Endodermal cell (in vitro differentiated cells): ENCODE measurements at places on chromosomes 3 and 15. TPM values are rescaled to one million over a fixed set of nuclear protein-coding genes. Genes with fewer than 3 reads are reported as not detected.

Gene FBXL2
- 15.3 to 18.2 TPM (median 15.6 TPM) in 3 replicates for total RNA-seq

GRCh38 chr3:108493862-108494261 lies 16.5 kb downstream of the MYH15 start:
- no peaks in the 10 kb centered on the region for H3K27me3 ChIP-seq
- H3K4me1 ChIP-seq = no peaks in the 10 kb centered on the region
- DNase-seq = peak; percentile 52
- H3K4me3 ChIP-seq = no peak overlapping the region

GRCh38 chr3:73385568-73385967 lies 239.2 kb downstream of the PDZRN3 start:
- peaks cover 69% of the 10 kb centered on the region for H3K36me3 ChIP-seq
- no peaks in the 10 kb centered on the region for H3K27me3 ChIP-seq
- H3K27ac ChIP-seq = no peak overlapping the region

Gene WDR49
- total RNA-seq = 1.2 and 1.6 TPM in 2 replicates

- H3K36me3 ChIP-seq = no peaks in the 10 kb centered on the region
- peak; percentile 96 for DNase-seq
- peak within 1 kb of the TSS; percentile 96 for H3K4me3 ChIP-seq
Observed at GRCh38 chr15:91022075-91022831, at the start of gene VPS33B. Gene VPS33B (minus strand): TSS chr15:91022594. CDS start chr15:91022249, 345 bp downstream.

GRCh38 chr15:85097725-85098124 lies 116.1 kb downstream of the PDE8A start:
- no peaks in the 10 kb centered on the region for H3K4me1 ChIP-seq
- H3K27me3 ChIP-seq = no peaks in the 10 kb centered on the region
- no peak overlapping the region for H3K4me3 ChIP-seq
- H3K36me3 ChIP-seq = no peaks in the 10 kb centered on the region
- H3K27ac ChIP-seq = no peak overlapping the region

- no peaks in the 10 kb centered on the region for H3K4me1 ChIP-seq
- H3K36me3 ChIP-seq = peaks cover 26% of the 10 kb centered on the region
- H3K27me3 ChIP-seq = no peaks in the 10 kb centered on the region
- DNase-seq = peak; percentile 49
Observed at GRCh38 chr15:98966091-98966787, 41.4 kb downstream of the PGPEP1L start.

DNA sequence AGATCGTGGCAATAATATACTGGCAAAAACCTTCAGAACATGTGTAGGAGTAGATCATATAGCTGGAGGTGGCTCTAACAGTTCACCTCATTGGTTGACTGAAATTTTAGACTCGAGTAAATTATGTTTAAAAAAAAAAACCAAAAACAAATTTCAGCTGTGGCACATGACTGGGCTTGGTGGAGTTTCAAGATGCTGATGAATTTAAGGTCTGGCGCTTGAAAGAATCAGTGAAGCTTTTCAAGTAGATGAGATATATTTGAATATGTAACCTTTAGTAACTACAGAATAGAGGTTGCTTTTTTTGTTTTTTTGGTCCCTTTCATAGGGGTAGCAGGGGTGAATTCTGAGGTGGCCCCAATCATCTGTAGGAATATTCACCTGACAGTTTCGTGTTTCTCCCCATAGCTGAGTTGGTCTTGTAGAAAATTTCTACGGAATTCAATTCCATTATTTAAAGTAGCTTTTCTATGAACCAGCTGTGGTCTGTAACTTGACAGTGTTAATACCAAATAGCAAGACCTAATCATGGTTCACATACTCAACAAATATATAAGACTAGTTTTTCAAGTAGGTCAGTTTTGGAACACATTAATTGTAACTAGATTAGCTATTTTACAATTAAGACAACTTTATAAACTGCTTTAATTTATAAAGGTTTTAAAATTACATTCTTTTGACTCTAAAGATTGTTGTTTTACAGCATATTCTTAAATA lies 65.6 kb downstream of the MAP4 start:
- H3K4me1 ChIP-seq = no peaks in the 10 kb centered on the region
- no peak overlapping the region for H3K4me3 ChIP-seq
- no peak for DNase-seq

Gene SERPINI1
- 21.2 to 29.9 TPM (median 28.9 TPM) in 3 replicates for total RNA-seq

GRCh38 chr15:35000511-35000910 lies 12.4 kb upstream of the ZNF770 start:
- peaks cover 11% of the 10 kb centered on the region for H3K4me1 ChIP-seq
- no peaks in the 10 kb centered on the region for H3K27me3 ChIP-seq
- no peak overlapping the region for H3K4me3 ChIP-seq
- no peak overlapping the region for H3K27ac ChIP-seq
- peak; percentile 60 for DNase-seq

Gene SI
- total RNA-seq = not detected in 3 replicates

GRCh38 chr15:71709808-71710418 lies 100.4 kb upstream of the NR2E3 start:
- H3K4me3 ChIP-seq = no peak overlapping the region
- H3K36me3 ChIP-seq = no peaks in the 10 kb centered on the region
- H3K27ac ChIP-seq = no peak overlapping the region
- no peaks in the 10 kb centered on the region for H3K27me3 ChIP-seq

Gene CPN2
- not detected in 3 replicates for total RNA-seq

GRCh38 chr3:157499342-157499963 lies 3.8 kb downstream of the VEPH1 start:
- peak; percentile 96 for DNase-seq
- H3K27me3 ChIP-seq = no peaks in the 10 kb centered on the region

GRCh38 chr3:55160241-55160983 lies 232.6 kb upstream of the LRTM1 start:
- H3K27me3 ChIP-seq = no peaks in the 10 kb centered on the region
- H3K27ac ChIP-seq = peak overlapping the region; percentile 13
- H3K36me3 ChIP-seq = no peaks in the 10 kb centered on the region
- H3K4me3 ChIP-seq = no peak overlapping the region
- DNase-seq = no peak

DNA sequence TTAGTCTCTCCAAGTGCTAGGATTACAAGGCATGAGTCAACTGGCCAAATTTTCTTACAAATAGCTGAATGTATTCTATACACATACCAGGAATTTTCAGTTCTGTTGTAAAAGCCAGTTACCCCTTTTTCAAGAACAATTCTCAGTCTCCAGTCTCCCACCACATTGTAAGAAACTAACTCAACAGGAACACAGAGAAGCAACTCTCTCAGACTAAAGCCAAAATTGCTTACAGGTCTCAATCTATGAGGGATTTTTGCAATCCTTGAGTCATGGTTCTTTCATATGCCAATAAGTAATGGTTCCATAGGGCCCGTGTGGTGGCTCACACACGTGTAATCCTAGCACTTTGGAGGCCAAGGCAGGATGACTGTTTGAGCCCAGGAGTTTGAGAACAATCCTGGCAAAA lies 8.5 kb downstream of the IP6K2 start:
- no peak overlapping the region for H3K4me3 ChIP-seq
- peaks cover 85% of the 10 kb centered on the region for H3K36me3 ChIP-seq
- H3K27ac ChIP-seq = no peak overlapping the region
- DNase-seq = no peak

GRCh38 chr3:82137861-82138260 lies 376.4 kb upstream of the GBE1 start:
- no peaks in the 10 kb centered on the region for H3K27me3 ChIP-seq
- H3K4me3 ChIP-seq = no peak overlapping the region
- no peak for DNase-seq
- no peaks in the 10 kb centered on the region for H3K4me1 ChIP-seq
- H3K27ac ChIP-seq = no peak overlapping the region

Gene C3orf20
- not detected in 3 replicates for total RNA-seq

DNA sequence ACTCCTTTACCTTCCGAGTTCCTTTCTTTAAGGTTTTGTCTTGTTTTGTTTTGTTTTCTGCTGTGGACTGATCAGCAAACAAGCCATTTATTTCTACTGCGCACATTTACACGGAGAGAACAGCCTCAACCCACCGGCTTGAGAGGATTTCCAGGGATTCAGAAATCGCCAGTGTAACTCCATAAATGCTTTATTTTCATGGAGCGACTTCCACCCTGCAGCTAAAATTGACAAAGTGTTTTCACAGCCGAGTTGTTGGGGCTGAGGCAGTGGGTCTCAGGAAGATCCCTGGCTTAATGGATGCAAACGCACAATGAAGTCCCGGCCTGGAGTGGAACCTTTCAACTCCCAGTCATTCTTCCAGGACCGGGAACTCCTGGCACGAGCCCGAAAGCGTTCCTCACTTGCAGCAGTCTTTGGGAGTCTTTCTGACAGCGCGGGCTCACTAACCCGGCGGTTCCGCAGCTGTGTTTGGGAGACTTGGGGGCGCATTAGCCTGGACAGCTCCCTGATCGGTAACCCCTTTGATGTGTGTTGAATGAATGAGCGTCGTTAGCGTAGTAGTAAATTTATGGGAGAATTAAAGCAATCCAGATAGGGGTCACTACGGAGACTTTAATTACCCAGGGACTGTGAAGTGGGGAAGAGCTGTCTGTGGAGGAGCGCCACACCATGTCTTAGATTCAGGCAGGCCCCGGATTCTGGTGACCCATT lies 785 bp upstream of the MYRIP start:
- peaks cover 73% of the 10 kb centered on the region for H3K27me3 ChIP-seq
- H3K4me3 ChIP-seq = peak overlapping the region; percentile 81
- no peak overlapping the region for H3K27ac ChIP-seq
- no peaks in the 10 kb centered on the region for H3K36me3 ChIP-seq
- no peaks in the 10 kb centered on the region for H3K4me1 ChIP-seq

Gene CYP8B1
- total RNA-seq = not detected in 2 replicates

Gene SLC28A1
- total RNA-seq = not detected in 2 replicates

DNA sequence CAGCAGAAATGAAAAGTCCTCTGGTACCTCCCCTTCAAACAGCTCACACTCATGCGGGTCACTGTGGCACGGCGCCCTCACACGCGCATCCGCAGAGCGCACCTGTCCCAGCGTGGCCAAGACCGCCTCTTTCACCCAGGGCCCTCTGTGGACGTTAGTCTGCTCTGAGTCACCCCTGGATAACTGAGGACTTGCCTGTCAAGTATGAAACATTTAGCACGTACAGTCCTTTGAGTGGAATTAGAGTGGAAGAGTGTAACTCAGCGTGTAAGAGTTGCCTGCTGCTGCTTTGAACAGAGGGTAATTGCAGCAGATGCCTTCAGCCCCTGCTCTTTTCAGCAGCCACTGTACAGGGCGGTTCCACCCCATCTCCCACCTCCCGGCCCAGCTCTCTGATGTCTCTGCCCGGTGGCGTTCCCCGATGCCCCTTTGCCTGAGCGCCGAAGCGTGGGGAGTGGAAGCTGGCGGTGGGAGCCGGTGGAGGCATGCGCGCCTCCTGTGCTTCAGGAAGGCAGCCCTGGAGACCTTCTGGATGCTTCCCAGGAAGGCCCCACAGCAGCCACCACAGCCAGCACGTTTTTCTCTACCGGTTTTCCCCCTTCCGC lies 23.0 kb downstream of the CPN2 start:
- peaks cover 4% of the 10 kb centered on the region for H3K4me1 ChIP-seq
- peaks cover 12% of the 10 kb centered on the region for H3K27me3 ChIP-seq

Gene DCLK3
- total RNA-seq = 2.1 and 2.7 TPM in 2 replicates

DNA sequence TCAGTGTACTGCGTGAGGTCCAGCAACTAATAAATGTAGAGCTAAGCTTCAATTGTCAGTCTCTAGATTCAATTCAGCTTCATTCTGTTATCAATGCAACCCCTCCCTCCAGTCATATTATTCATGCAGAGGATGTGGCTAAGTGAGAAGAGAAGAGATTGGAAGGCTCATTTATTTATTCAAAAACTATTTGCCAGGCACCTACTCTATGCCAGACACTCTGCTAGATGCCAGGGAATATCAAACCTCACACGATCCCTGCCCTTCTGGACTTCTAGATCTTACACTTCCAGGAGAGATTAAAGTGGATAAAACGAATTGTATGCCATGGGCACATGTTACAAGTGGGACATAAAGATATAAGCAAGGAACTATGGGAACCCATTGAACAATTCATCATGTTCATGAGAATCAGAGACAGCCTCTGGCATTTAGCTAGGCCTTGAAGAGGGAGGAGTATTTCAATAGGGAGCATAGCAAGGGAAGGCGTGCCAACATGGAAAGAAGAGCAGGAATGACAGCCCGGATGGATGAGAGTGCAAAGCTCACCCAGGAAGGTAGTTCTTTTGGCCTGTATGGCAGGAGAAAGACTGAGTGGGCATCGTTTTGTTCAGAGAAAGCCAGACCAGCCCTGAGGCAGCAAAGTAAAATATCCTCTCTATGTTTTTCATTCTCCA lies 75.4 kb downstream of the FGF12 start:
- no peaks in the 10 kb centered on the region for H3K36me3 ChIP-seq
- H3K27me3 ChIP-seq = no peaks in the 10 kb centered on the region
- H3K27ac ChIP-seq = no peak overlapping the region
- no peak for DNase-seq

Gene SIDT1
- total RNA-seq = not detected in 3 replicates

- no peak overlapping the region for H3K4me3 ChIP-seq
- H3K27ac ChIP-seq = no peak overlapping the region
- no peaks in the 10 kb centered on the region for H3K27me3 ChIP-seq
Observed at GRCh38 chr3:1552831-1553230, 460.0 kb downstream of the CNTN6 start.

DNA sequence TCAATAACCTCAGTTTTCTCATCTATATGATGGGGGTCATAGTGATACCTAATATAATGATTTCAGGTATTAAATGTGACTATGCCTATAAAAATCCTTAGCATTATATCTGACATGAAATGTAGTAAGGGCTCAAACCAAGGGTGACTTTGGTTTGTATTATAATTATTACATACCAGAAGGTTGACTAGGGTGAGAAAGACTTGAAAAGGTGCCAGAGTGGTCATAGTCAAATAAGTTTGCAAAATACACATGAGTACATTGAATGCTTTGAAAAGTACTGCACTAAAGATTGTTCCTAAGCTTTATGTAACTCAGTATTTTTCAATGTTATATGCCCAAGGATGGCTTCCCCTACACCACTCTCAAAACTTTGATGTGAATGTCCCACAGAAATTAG lies 297.2 kb downstream of the ARPP21 start:
- no peaks in the 10 kb centered on the region for H3K36me3 ChIP-seq
- DNase-seq = no peak
- H3K4me1 ChIP-seq = no peaks in the 10 kb centered on the region
- no peak overlapping the region for H3K27ac ChIP-seq

GRCh38 chr3:24479816-24480215 lies 14.8 kb downstream of the THRB start:
- H3K4me1 ChIP-seq = peaks cover 3% of the 10 kb centered on the region
- H3K36me3 ChIP-seq = no peaks in the 10 kb centered on the region
- H3K27ac ChIP-seq = no peak overlapping the region
- H3K27me3 ChIP-seq = no peaks in the 10 kb centered on the region
- no peak overlapping the region for H3K4me3 ChIP-seq

DNA sequence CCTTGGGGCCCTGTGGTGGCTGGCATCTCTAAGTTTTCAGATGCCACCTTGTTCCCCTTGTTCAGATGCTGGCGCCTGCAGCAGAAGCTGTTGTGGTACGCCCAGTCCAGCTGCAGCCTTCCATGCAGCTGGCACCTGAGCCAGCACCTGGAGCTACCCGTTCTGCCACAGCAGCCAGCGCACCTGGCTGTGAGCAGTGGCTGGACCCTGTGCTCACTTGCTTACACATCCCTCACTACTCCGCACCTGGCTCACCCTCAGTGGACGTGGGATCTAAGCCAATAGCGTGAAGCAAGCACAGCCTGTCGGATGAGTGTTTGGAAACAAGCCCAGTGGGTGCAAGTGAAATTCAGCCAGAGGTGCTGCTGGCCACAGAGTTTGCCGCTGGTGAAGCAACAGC lies 607.5 kb upstream of the BCHE start:
- no peaks in the 10 kb centered on the region for H3K36me3 ChIP-seq
- peak; percentile 44 for DNase-seq
- H3K27ac ChIP-seq = no peak overlapping the region
- no peaks in the 10 kb centered on the region for H3K4me1 ChIP-seq
- no peak overlapping the region for H3K4me3 ChIP-seq

- H3K4me1 ChIP-seq = peaks cover 3% of the 10 kb centered on the region
- DNase-seq = no peak
Observed at GRCh38 chr3:45139372-45140140, 6.6 kb downstream of the CDCP1 start.

Gene ABHD14A
- total RNA-seq = 9.6 to 16.2 TPM (median 10.4 TPM) in 3 replicates

Gene FANCD2OS
- total RNA-seq = not detected in 2 replicates
